ENCODE measurements at places on chromosomes 1 and 21.

- DNase-seq, result no peak
Observed at GRCh38 chr1:109312246-109312645, 5.4 kb upstream of the MYBPHL start.

GRCh38 chr1:967466-968343 is 1.4 kb downstream of the PLEKHN1 start:
- no peak for DNase-seq

DNA sequence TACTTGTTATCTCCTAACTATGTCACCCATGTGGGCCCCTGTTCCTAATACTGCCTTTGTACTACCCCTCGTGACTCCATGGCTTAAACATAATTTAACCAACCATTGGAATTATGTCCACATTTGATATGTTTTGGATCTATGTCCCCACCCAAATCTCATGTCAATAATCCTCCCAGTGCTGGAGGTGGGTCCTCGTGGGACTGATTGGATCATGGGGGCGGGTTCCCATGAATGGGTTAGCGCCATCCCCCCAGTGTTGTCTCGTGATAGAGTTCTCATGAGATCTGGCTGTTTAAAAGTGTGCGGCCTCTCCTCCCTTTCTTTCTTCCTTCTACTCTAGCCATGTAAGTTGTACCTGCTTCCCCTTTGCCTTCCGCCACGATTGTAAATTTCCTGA is 9.8 kb downstream of the CBR1 start:
- DNase-seq, result no peak

GRCh38 chr1:246338098-246338497 is 169.0 kb downstream of the SMYD3 start:
- no peak for DNase-seq

- no peak for DNase-seq
Observed at GRCh38 chr1:233664253-233664652, 50.3 kb downstream of the KCNK1 start.

GRCh38 chr1:162003061-162003829 is 20.4 kb downstream of the OLFML2B start:
- DNase-seq, result no peak

DNA sequence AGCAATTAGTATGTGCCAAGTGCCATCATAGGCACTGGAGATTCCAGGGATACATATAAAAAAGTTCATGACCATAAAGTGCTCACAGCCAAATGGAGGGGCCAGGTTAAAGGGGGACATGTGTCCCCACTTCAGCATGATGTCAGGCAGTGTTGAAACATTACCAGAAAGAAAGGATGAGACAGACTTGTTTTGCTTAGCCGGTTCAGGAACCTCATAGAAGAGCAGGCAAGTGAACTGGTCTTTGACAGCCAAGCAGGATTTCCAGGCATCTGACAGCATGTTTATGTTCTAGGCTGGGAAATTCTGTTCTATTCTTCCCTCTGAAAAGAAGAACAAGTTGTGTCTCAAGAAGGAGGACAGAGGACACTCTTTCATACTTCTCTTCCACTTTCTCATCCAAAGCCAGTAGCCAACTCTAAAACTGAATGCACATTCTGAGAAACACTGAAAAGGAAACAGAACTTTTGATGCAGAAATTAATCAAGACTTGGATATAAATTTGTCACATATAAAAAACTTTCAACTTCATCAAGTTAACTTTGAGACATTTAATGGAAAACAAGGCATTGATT is 39.7 kb downstream of the GLUL start:
- no peak for DNase-seq

DNA sequence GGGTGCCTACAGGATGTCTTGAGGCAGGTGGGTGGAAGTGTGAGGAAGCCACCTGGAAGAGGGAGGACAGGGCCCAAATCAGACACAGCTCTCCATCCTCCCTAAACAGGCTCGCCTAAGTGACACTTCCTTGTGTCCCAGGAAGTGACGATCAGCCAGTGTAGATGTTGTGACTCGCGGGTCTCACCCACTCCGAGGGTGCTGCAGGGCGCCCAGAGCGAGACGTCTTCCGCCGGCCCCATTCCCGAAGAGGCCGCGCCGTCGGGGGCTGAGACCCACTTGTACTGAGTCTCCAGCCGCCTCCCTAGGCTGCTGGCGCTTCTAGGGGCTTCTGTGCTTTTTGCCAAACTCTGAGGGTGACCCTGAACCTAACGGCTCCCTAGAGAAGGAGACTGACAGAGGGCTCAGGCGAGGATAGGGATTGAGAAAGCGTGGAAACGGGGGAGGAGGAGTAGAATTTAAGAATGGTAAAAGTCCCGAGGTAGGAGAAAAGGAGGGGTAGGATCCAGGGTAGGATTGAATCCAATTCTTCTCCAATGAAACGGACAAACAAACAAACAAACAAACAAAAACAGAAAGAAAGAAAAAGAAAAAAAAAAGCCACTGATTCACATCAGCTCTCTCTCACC is 543 bp upstream of the MARK1 start:
- DNase-seq, result peak; percentile 71

DNA sequence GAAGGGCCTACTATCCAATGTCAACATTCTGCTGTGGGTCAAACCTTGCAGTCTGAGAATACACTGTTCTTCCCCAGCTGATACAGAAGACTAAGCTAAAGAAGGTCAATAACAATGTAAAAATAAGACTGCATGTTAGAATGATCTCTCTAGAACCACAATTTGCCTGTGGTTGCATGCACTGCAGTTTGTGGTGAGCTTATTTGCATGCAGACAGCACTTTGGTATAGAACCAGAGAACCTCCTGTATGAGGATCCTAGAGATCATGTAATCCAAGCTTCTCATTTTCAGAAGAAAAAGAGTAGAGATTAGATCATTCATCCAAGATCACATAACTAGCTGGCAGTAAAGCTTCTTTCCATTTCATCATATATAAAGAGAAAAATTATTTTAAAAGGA is 15.8 kb downstream of the SYNJ1 start:
- no peak for DNase-seq

- no peak for DNase-seq
Observed at GRCh38 chr1:233938476-233938875, 34.0 kb downstream of the SLC35F3 start.

GRCh38 chr21:16872616-16873015 is 640.2 kb upstream of the CXADR start:
- DNase-seq, result no peak

DNA sequence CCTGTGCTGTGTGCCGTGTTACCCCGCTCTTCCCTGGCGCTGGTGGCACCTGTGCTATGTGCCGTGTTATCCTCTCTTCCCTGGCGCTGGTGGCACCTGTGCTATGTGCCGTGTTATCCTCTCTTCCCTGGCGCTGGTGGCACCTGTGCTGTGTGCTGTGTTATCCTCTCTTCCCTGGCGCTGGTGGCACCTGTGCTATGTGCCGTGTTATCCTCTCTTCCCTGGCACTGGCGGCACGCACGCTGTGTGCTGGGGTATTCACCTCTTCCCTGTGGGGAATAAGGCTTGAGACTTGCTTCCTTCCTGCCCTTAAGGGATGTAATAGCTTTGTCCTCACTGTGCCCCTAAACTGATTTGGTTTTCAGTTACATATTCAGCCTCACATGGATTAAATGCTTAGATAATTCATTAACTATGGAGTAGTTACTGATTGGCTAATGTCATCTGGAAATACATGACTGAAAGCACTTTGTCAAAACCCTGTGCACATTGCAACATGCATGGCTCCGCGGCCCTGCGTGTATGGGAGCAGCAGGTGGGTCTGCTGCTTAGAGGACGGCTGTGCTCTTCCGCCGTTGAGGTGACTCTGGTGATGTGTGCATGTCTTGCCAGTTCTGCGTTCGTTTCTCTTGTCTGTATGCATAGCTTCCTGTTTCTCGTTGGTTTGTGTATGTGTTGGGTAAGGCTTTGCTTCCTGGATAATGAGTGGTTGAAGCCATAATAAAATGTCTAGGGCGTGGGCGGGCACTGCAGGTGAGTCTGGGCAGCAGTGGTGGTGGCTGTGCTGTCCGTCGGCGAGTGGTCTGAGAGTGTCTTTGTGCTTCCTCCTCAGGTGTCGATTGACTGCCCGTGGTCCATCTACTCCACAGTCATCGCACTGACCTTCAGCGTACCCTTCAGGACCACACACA is 17.9 kb upstream of the PWP2 start:
- DNase-seq, result no peak

- DNase-seq, result no peak
Observed at GRCh38 chr1:234961456-234962339, 166.9 kb downstream of the TOMM20 start.

- DNase-seq, result peak; percentile 68
Observed at GRCh38 chr1:85047472-85048295, 616 bp downstream of the MCOLN3 start.

- no peak for DNase-seq
Observed at GRCh38 chr1:165560883-165561656, 17.3 kb downstream of the LRRC52 start.

- no peak for DNase-seq
Observed at GRCh38 chr1:236865818-236866155, 70.7 kb downstream of the MTR start.
